Stimulated activated CD8-positive, alpha-beta memory T cell treated with anti-CD3 and anti-CD28 coated beads, Interleukin-12 subunit alpha, Interleukin-12 subunit beta, amount 100 ng/mL, for 4 hours (primary cell): ENCODE measurements at places on chromosomes 5 and 9.

- DNase-seq, result no peak
Observed at GRCh38 chr5:126509339-126509738, 85.7 kb downstream of the ALDH7A1 start.

- no peak for DNase-seq
Observed at GRCh38 chr5:10479154-10479721, 37.6 kb downstream of the ROPN1L start.

DNA sequence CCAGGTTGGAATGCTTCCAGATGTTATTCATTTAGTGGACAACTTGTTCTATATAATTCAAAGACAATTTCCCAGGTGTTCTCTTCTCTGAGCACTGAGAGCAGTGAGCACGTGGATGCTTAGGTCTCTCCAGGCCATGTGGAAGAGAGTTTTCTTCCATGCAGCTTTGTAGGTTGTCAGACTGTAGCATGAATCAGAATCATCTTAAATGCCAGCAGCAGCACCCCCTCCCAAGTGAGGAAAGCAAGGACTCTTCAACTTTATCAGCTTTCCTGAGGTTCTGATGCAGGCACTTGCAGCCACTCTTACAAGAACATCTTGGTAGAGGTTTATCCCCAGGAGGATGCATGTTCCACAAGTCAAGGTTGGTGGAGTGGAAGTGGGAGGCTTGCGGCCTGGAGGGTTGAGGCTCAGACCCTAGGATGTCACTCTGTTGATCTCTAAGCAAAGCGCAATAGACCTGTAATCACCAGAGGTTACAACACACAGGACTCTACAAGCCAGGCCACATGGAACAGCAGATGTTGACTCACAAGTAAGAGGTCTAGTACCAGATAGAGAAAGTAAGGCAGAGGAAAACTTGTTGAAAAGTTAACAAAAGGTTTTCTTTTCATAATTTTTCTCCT is 47.7 kb downstream of the UGCG start:
- DNase-seq, result no peak

DNA sequence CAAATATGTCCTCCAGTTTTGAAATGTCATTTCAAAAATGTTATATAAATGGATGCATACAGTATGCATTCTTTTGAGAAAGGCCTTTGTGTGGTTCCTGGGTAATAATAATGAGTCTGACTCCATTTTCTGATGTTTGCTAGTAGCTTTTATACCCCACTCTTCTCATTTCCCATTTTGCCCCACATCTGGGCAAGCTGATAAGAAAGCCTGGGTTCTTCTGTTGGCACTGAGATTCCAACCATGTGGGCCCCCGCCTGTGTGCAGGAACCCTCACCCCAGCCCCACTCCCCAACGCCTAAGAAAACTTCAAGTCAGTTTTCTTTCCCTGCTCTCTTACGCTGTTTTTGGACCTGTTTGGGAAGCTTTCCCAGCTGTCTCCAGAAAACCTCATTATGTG is 89.4 kb downstream of the SNX18 start:
- DNase-seq, result no peak

GRCh38 chr5:137236252-137236651 is 262.9 kb downstream of the SPOCK1 start:
- no peak for DNase-seq

DNA sequence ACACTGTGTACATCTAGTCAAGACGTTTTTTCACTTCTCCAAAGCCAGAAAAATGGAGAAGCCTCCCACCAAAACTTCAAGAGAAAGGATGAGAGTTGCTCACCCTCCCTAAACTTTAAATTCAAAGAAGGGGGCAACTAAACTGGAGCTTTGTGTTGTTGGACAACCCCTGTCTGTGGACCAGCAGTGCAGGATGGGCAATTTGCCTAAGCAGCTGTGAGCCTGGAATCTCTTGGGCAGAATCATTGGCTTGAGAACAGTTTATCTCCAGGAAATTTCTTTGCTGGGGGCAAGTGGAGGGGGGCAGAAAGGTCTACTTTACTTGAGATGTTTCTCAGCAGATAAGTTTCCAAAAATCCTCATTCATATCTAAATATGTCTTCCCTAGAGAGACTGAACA is 151.8 kb downstream of the MUSK start:
- no peak for DNase-seq

DNA sequence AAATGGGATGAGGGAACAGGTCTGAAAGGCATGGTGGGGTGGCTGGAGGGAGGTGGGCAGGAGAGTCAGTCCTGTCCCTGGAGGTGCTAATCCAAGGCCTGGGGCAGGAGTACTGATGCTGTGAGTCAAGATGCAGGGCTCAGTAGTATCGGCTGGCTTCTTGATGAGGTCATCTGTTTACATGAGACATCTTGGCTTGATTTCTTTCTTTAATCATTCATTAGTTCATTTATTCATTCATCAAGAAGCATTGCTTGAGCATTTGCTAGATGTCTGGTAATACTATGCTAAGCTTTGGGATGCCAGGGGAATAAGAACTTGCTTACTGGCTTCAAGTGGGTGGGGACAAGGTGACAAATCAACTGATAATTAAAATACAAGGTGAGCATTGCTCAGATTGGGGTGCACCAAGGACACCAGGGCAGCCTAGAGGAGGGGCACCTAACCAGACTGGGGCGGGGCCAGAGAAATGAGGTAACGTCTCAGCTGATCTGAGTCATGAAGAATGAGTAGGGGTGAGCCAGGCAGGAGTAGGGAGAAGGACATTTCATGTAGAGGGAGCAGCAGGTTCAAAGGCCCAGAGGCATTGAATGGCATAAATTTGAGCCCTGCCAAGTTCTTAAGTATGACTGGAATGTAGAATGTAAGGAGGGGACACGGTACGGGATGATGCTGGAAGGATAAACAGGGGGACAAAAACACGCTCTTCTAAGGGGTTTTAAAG is 88.8 kb downstream of the EGFLAM start:
- DNase-seq, result no peak
